ENCODE measurements at places on chromosomes 13 and 19.

- no peak for DNase-seq
These were observed 3.9 kb upstream of the CELF5 start for GRCh38 chr19:3220576-3220975.

DNA sequence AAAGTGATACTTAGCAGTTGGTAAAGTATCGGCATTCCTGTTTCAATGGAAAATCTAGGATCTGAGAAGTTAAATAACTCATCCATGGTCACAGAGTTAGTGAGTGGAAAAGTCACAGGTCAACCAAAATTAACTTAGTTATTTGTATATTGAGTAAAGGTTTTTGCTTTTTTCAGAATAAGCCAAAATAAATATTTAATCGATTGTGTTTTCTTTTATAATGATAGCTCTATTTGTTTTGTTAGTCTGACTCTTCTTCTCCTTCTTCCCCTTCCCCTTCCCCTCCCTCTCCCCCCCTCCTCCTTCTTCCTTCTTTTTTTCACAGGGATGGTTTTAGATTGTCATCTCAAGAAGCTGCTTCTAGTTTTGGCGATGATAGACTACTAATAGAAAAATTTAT, 173.5 kb downstream of the PCCA start:
- DNase-seq: no peak

DNA sequence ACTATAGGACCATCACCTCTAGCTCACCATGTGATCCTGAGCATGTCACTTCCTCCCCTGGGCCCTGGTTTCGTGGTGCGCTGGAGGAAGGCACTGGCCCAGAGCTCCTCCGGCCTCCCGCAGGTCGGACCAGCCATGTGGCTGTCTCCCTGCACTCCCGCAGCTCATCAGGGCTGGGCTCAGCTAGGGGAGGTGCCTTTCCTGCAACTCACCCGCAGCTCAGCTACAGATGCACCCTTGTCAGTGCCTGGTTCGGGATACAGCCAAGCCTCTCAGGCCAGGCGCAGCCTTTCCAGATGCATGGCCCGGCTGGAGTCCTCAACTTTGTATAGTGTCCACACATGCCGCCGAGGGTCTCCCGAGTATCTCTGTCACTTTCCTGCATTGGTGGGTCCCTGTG, 138.2 kb upstream of the VSTM2B start:
- DNase-seq: no peak

DNA sequence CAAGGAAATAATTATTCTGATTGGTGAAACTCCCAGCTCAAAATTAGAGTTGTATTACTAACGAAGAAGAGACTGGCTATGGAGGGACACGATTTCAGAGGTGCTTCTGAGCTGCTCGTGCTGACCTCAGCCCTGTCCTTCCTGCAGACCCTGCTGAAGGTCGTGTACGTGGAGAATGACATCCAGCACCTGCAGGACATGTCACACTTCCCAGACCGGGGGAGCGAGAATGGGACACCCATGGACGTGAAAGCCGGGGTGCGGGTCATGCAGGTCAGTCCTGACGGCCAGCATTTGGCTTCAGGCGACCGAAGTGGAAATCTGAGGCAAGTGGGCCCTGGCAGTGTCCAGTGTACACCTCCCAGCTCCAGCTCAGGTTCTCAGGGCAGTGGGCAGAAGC, 28.0 kb upstream of the OVOL3 start:
- no peak for DNase-seq

- DNase-seq: peak; percentile 99
These were observed 2.8 kb upstream of the CERS4 start for GRCh38 chr19:8206147-8207087.

DNA sequence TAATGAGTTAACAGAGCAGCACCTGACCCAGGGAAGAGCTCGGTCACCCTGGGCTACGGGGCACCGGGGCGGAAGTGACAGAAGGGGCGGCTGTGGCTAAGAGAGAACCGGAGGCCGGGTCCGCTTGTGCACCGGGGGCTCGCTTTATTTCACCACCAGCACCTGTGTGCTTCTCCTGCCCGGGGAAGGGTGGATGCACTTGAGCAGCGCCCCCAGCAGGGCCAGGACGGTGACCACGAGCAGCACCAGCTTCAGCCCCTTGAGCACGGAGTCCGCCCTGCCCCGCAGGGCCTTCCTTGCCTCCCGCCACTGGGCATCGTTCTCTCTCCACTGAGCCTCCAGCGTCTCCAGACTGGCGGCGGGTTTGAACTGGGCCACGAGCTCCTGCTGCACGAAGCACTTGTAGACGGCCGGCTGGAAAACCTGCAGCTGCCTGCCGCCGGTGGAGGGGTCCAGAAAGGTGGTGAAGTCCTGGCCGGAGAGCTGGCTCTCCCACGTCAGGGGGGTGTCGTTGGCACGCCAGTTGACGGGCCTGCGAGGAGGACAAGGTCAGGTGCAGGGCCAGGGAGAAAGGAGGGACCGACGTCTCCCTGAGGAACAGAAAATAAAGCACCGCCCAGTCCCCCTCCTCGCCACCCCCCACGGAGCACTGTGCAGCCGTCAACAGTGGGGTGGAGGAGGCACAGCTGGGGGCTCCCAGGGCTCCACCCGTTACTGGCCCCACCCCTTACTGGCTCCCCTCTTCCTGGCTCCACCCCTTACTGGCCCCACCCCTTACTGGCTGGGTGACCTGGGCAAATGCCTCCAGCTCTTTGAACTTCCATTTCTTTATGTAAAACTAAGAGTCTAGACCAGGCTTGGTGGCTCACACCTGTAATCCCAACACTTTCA, 3.6 kb downstream of the FAM187B start:
- DNase-seq: no peak

DNA sequence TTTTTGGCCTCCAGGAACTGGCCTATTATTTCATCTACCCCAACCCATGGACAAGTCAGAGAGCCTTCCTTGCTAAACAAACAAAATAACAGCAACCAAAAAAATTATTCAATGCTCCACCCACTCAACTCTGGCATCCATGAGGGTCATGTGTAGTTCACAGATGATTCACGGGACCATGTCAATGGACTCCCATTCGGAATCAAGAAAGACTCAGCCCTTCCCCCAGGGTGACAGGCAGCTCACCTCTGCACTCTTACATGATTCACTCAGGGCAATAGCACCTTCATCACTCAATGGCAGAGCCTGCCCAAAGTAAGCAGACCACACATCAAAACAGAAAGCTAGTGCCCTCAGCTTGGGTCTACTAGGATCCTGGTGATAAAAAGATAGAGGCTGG, 14.3 kb upstream of the SCEL start:
- no peak for DNase-seq

GRCh38 chr13:100552755-100553154, 35.8 kb downstream of the GGACT start:
- DNase-seq: no peak

GRCh38 chr19:43781630-43782310, 997 bp upstream of the KCNN4 start:
- DNase-seq: no peak

Data from NCI-H1417 treated with DMSO at 0.1 percent for 48 hours (cell line).